Left lung (tissue), 14 donors: ENCODE measurements at places on chromosomes 2 and 18. TPM values are rescaled to one million over a fixed set of nuclear protein-coding genes. Genes with fewer than 3 reads are reported as not detected.
A peak's percentile ranks its signal among the peaks of the same experiment; 100 is the strongest.

GRCh38 chr2:23628926-23629771 lies 244.2 kb downstream of the KLHL29 start:
- DNase-seq: no peak

DNA sequence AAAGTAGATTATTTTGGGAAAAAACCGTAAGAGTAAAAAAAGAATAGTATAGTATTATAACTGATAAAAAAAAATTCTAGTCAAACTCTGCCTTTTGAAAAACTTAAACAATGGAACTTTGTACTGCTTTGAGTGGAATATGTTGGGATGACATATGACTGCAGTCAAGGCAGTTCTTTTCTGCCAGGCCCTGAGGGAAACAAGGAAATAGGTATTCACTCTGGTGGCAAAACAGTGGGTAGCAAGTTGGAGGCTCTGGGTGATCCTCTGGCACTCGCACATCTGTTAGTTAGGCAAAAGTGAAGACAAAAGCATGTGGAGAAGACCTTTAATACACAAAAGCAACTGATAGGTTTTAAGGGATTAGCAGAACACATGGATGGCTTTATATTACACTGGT lies 102.2 kb downstream of the ARHGEF33 start:
- DNase-seq: no peak

DNA sequence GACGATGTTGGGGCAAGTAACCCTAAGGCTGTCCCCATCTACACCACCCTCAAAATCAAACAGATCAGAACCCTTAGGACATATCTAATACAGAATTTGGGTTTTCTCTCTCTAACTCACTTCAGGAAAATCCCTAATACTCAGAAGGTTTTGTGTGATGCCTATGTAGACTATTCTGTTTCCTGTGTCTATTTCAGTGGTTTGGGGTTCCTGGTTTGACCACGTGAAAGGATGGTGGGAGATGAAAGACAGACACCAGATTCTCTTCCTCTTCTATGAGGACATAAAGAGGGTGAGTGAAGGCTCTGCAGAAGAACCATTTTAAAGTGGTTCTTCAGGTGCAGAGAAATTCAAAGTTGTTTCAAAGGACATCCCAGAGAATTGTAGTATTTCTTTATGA lies 16.3 kb downstream of the SULT1C2 start:
- DNase-seq: no peak

- DNase-seq: no peak
Observed at GRCh38 chr2:191206613-191207471, 38.4 kb upstream of the MYO1B start.

GRCh38 chr2:225993430-225993829 lies 593.9 kb downstream of the NYAP2 start:
- DNase-seq: no peak

- no peak for DNase-seq
Observed at GRCh38 chr2:69340101-69340775, 46.8 kb downstream of the GFPT1 start.

GRCh38 chr2:25483607-25484266 lies 142.0 kb upstream of the DNMT3A start:
- DNase-seq: no peak

GRCh38 chr2:59733970-59734369 lies 819.5 kb downstream of the BCL11A start:
- DNase-seq: no peak

DNA sequence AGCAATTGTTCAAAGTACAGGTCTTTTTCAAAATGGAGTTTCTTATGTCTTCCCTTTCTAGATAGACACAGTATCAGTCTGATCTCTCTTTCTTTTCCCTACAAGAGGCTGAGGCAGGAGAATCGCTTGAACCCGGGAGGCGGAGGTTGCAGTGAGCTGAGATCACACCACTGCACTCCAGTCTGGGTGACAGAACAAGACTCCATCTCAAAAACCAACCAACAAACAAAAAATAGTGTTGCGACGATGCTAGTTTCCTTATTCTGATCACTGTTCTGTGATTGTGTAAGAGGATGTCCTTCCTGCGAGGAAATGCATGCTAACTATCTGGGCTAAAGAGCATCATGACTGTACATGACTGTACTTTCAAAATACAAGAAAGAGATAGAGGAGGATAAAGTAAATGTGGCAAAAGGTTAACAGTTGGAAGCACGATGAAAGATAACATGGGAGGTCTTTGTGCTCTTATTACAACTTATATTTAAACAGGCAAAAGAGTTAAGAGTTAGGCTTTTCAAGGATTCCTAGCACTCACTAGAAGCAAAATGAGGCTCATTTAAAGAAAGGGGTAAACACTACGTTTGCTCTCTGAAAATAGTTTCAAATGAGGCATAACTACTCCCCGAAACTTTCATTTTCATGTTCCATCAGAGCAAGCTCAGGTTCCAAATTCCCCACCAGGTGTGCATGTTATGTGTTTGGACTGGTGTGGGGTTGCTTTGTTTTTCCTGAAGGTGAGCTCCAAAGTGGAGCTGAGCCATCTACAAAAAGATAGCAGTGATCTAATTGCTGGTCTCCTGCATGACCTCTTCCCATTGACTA lies 23.8 kb downstream of the SOWAHC start:
- DNase-seq: no peak

DNA sequence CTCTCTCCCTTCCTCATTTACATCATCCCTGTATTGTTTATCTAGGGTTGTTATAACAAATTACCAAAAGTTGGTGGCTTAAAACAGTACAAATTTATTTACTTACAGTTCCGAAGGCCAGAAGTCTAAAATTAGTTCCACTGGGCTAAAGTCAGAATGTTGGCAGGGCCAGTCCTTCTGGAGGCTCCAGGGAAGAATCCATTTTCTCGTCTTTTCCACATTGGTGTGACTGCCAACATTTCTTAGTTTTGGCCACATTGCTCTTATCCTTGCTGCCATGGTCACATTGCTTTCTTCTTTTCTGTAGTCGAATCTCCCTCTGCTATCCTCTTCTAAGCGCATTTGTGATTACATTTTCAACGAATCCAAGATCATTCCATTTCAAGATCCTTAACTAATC lies 34.7 kb downstream of the ICOS start:
- no peak for DNase-seq

- DNase-seq: no peak
Observed at GRCh38 chr2:233120459-233120858, 60.3 kb downstream of the INPP5D start.

- DNase-seq: peak; percentile 36
Observed at GRCh38 chr18:36786686-36787085, 42.1 kb downstream of the TPGS2 start.

GRCh38 chr18:8607776-8608742 lies 1.2 kb upstream of the RAB12 start:
- no peak for DNase-seq

DNA sequence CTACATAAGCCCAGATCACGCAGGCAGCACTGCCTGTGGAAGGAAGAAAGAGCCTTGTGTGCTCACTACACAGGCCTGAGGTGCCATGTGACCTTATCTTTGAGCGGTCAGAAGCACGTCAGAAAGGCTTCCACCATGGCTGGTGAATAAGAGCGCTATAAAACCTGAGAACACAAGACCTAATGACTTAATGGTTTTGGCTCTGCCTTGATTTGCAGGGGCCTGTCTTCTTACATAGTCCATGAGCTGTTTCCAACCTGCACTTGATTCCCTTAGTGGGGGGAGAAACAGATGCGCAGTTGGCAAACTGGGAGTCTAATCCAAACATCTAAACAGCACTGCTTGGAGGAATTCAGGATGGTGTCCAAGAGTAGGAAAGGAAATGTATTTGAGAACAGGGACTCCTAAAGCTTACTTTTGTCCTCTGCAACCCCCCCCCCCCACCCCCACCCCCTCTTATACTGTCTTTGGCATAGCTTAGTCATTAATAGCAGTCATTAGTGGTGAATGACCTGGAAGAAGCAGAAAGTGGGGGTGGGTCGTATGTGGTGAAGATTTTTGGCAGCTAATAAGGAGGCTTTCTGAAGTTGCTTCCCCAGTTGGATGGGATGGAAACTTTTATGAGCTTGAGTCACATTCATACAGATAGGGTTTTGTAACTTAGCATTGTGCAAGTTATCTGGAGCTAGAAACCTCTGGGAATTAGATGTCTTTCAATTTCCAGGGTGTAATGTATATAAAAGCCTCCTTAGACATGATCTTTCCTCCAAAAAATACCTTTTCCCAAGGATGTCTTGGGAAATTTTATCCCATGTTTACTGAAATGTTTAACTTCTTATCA lies 454.1 kb downstream of the MEIS1 start:
- DNase-seq: peak; percentile 86

GRCh38 chr2:238321467-238321866 lies 1.1 kb downstream of the TRAF3IP1 start:
- no peak for DNase-seq

- DNase-seq: no peak
Observed at GRCh38 chr2:182166406-182166805, 180.8 kb downstream of the PPP1R1C start.

DNA sequence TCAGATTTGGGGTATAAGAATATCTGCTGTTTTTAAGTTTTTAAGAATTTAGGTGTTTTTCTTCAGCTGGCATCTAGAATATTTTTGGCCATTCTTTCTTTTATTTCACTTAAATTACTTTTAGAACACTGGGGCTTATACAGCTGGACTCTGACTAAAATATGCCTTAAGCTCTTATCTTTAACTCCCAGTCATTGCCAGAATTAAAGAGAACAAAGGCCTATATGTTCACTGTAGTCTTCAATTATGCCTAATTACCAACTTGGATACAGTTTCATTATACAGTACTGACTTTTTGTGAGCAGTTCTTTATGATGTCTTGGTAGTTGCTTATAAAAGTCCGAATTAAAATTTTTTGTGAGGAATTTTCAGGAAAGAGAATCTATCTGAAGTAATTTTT lies 192.8 kb downstream of the ZNF407 start:
- no peak for DNase-seq

GRCh38 chr2:15905267-15905645 lies 35.1 kb upstream of the MYCN start:
- no peak for DNase-seq

- DNase-seq: no peak
Observed at GRCh38 chr18:39346916-39347315, 1781.3 kb upstream of the CELF4 start.

- DNase-seq: no peak
Observed at GRCh38 chr2:29398384-29399237, 283.4 kb downstream of the CLIP4 start.

Gene NPHP1
- total RNA-seq: 5.6 TPM

Gene EVA1A
- 54.7 TPM for total RNA-seq

Gene C18orf54
- total RNA-seq: 4.8 TPM

Gene AMER3
- total RNA-seq: not detected

Gene GREB1
- total RNA-seq: 3.1 TPM

Gene CDH19
- total RNA-seq: 0.79 TPM

Gene UGT1A8
- total RNA-seq: not detected

Gene GEN1
- 9.6 TPM for total RNA-seq

Gene GRHL1
- 4.7 TPM for total RNA-seq

Gene CCDC141
- 22.5 TPM for total RNA-seq
